Muscle of back (tissue), 13 donors: ENCODE measurements at places on chromosomes 1 and 21.

- DNase-seq, result peak; percentile 47
Measured at GRCh38 chr1:232428786-232429530, 201.0 kb downstream of the SIPA1L2 start.

- no peak for DNase-seq
Measured at GRCh38 chr1:43276673-43277072, 6.9 kb downstream of the TMEM125 start.

GRCh38 chr1:5928714-5929400 lies 63.4 kb downstream of the NPHP4 start:
- DNase-seq, result no peak

- DNase-seq, result no peak
Measured at GRCh38 chr21:34915364-34915841, 133.7 kb downstream of the RUNX1 start.

GRCh38 chr1:28147264-28148094 lies 29.0 kb downstream of the PTAFR start:
- no peak for DNase-seq

GRCh38 chr1:56056438-56057287 lies 522.7 kb downstream of the PLPP3 start:
- no peak for DNase-seq

DNA sequence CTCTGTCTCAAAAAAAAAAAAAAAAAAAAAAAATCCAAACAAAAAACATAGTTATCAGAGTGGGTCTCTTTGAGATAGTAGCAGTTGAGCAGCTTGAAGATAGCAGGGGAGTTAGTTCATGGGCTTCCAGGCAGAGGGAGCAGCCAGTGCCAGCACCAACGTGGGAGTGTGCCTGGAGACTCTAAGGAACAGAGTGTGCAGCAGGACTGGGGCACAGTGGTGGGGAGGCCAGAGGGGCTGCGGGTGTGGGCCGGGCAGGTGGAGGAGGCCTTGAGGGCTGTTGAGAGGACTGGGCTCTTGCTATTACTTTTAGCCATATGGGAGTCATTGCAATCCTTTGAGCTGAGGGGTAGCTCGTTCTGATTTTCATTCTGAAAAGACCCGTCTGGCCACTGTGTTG lies 63.8 kb downstream of the RYR2 start:
- no peak for DNase-seq

GRCh38 chr1:10353282-10353681 lies 45.6 kb upstream of the PGD start:
- no peak for DNase-seq

DNA sequence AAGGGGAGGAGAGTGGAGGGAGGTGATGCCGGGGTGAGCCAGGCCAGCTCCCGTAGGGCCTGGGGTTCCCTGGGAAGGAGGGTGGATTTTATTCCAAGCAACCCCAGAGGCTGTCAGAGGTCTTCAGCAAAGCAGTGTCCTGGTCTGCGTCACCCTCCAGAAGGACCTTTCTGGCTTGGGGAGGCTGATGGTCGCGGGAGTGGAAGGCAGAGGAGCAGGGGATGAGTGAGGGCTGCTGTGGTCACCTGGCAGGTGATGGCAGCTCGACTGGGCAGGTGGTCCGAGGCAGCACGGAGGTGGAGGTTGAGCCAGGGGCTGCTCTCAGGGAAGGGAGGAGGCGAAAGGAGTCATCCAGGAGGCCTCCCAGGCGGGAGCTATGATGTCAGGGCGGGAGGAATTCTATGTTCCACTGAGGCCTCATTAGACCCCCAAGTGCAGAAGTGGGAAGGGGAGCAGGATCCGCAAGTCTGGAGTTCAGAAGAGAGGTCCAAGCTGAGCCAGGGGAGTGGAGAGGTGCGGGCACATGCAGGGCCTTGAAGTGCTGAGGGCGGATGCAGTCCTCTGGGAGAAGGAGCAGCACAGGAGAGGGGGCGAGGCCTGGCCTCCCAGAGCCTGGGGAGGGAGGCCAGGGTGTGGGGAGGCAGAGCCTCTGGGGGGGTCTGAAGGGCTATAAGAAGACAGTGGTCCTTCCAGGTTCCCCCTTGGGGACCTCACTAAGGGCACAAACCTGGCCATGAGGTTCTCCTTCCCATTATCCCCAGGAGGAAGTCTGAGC lies 33.3 kb downstream of the BMP8A start:
- DNase-seq, result no peak

DNA sequence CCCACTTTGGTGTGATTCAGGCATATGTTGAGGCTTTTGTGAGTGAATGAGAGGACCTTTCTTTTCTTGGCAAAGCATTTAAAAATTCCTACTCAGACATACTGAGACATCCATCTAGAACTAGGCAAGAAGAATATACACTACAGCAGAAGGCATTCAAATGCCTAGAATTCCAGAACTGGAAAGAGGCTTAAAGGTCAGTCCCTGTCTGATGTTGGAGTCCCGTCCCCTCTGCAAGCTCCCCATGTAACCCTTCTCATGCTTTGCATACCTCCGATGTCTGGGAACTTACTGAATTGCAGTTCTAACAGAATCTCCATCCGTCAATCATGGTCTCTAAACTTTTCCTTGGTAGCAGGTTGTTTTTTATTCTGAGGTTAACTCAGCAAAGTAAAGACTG lies 152.9 kb downstream of the ATP6V1G3 start:
- no peak for DNase-seq

DNA sequence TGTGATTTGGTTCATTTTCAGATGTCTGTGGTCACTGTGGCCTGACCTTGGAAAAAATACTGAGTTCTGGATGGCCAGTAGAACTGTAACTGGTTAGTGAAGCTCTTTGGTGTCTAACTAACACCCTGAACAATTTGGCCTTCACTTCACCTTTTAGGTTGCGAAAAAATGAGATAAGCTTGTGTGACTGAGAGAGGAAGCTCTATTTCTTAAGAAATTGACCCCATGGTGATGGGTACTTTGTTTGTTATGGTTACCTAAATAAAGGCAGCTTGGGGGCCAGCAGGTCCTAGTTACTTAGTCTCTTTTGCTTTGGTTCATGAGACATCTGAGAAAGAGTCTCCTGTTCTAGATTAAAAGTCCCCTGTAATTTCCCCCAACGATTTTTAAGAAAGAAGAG lies 181.6 kb downstream of the ZNF326 start:
- no peak for DNase-seq

DNA sequence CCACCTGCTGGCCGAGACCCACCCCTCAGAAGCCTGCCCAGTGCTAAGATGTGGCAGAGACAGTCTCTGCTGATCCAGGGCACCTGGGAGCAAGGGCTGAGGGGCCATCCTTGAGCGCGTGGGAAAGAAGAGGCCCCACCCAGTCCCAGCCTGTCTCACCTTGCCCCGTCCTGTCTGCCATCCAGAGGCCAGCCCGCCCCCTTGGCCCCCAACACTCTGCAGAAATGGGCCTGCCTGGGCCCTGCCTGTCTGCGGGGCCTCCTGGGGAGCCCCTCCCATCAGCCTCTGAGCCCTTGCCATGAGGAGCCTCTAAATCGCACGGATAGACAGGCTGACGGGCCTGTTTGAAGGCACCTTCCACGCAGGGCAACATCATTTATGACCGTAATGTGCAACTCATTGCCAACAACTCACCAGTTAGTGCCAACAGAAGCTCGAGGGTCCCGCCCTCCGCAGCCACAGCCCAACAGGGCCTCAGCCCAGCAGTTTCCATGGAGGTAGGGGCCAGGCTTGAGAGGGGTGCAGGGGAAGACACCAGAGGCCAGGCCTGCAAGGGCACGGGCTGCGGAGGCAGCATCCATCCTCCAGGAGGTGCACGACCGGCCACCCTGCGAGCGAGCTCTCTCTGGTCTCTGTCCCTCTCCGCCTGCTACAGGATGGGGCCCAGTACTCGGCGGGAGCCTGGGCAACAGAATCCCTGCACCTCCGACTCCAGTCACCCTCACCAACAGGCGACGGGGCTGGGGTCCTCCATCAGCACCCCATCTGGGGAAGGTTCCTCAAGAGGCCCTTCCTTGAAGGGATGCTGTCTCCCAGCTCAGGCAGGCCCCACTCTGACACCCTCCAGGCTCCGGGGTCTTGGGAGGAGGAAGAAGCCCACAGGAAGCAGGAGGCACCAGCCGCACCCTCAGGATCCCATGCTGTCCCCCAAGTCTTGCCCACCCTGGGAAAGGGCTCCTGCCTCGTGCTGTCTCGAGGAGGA lies 78.0 kb downstream of the MEGF6 start:
- no peak for DNase-seq

DNA sequence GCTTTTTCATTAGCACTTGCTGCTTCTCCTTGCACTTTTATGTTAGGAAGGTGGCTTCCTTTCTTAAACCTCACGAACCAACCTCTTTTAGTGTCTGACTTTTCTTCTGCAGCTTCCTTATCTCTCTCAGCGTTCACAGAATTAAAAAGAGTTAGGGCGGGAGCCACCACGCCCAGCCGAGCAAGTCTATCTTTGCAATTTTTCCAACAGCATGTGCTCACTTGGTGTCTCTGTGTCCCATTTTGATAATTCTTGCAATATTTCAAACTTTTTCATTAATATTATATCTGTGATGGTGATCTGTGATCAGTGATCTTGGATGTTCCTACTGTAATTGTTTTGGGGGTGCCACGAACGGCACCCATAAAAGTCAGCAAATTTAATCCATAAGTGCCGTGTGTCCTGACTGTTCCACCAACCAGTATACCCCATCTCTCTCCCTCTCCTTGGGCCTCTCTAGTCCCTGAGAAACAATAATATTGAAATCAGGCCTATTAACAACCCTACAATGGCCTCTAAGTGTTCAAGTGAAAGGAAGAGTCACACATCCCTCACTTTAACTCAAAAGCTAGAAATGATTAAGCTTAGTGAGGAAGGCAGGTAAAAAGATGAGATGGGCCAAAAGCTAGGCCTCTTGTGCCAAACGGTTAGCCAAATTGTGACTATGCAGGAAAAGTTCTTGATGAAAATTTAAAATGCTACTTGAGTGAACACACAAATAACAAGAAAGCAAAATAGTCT lies 15.9 kb upstream of the ITPKB start:
- DNase-seq, result no peak

- DNase-seq, result peak; percentile 78
Measured at GRCh38 chr1:227945891-227946623, 1.7 kb downstream of the WNT9A start.

DNA sequence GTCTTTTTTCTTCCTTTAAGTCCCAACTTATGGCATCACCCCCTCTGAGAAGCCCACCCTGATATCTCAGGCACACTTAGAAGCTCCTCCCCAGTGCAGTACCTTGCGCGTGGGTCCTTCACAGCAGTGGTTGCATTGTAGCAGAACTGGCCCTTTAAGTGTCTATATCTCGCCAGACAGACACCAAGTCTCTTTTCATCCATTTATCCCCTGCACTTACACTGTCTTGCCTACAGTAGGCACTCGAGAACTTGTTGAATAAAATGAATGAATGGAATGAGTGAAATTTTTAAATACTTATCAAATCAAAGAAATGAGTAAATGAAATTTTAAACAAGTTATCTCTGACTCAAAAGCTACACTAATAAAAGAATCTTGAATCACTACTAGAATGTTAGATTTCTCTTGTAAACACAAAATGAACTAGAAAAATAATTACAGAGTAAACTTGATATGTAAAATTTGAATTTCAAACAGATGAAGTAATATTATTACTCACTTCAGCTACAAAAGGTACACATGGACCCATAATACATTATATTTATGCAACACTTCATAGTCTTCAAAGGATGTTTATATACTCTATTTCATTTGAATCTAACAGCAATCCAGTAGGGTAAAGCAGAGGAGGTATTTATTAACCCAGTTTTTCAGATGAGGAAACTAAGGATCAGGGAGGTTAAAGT lies 54.7 kb upstream of the MAN1A2 start:
- DNase-seq, result no peak

- DNase-seq, result no peak
Measured at GRCh38 chr1:19512545-19512944, 27.2 kb upstream of the CAPZB start.

- no peak for DNase-seq
Measured at GRCh38 chr1:85629532-85629920, 49.0 kb downstream of the CCN1 start.

GRCh38 chr1:91715416-91716000 lies 170.4 kb downstream of the TGFBR3 start:
- DNase-seq, result no peak

GRCh38 chr1:112721966-112722524 lies 6.9 kb upstream of the PPM1J start:
- no peak for DNase-seq

DNA sequence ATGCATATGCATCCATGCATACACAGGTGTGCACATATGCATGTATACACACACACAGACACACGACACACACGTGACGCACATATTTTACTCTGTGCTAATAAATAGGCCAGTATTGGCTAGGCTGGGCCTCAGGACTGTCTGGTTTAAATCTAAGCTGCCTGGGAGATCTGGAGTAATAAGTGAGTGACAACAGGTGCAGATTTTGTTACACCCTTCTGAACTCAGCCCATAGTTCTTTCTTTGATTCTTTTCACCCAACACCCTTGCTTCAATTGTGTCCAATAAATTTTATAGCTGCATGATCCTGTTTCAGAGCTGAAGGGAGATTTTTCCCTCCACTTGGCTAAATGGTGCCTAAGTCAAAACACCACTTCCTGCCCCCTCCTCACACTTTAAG lies 132.8 kb downstream of the FGGY start:
- DNase-seq, result no peak
